ENCODE measurements at places on chromosomes 3 and 15. TPM values are rescaled to one million over a fixed set of nuclear protein-coding genes. Genes with fewer than 3 reads are reported as not detected.
A peak's percentile ranks its signal among the peaks of the same experiment; 100 is the strongest.

DNA sequence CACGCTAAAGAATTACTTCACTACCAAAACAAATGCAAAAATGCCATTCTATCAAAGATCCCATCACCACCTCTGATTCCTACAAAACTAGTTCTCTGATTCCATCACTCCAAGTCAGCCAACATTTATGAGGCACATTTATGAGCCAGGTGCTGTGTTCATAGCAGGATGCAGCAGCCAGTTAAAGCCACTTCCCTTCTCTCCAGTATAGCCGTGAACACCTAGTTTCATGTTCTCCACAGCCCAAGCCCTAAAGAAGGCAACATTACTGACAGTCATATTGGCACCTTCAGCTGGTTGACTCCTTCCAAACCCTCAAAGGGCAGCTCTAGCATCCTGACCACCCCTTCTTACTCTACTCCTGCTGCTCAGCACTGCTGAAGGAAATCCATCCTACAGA is 36.4 kb downstream of the RYK start:
- DNase-seq: no peak

DNA sequence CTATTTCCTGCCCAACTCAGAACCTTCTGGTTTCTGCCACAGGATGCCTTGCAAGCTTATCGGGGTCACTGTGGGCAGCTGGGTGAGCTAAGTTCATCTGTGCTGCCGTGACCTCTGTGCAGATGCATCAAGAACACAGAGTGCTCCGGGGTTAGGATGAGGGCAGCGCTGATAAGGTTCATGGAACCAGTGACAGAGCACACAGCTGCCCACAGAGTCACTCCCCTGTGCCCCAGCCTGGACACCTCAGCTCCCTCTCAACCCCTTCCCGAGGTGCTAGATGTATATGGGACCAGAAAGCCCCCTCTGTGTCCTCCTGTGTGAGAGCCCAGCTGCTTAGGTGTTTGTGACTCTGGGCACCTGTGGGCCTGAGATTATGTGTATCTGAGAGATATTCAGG is 15.8 kb upstream of the ALAS1 start:
- no peak for DNase-seq

DNA sequence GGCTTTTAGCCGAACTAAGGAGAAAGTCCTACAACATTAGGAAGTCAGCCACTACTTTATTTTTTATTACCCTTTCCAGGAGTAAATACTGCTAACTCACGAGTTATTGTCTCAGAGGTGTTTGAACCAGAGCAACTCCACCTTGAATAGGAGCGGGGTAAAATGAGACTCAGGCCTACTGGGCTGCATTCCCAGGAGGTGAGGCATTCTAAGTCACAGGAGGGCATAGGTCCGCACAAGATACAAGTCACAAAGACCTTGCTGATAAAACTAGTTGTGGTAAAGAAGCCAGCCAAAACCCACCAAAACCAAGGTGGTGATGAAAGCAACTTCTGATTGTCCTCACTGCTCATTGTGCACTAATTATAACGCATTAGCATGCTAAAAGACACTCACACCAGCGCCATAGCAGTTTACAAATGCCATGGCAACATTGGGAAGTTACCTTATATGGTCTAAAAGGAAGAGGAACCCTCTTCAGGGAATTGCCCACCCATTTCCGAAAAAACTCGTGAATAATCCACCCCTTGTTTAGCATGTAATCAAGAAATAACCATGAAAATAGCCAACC is 555.9 kb downstream of the IGSF11 start:
- DNase-seq: no peak

- no peak for DNase-seq
Observed at GRCh38 chr3:125662675-125663074, 67.4 kb upstream of the OSBPL11 start.

The CNTN3 gene
- 1.2 TPM for total RNA-seq

- DNase-seq: no peak
Observed at GRCh38 chr15:38512901-38513300, 51.7 kb downstream of the RASGRP1 start.

GRCh38 chr15:85168642-85169173 is 187.1 kb downstream of the PDE8A start:
- no peak for DNase-seq

The CPNE9 gene
- total RNA-seq: 0.16 TPM

The ANKRD63 gene
- total RNA-seq: not detected

- no peak for DNase-seq
Observed at GRCh38 chr3:54858093-54858785, 69.6 kb downstream of the LRTM1 start.

The DAPK2 gene
- 39.0 TPM for total RNA-seq

- DNase-seq: no peak
Observed at GRCh38 chr3:74636981-74637380, 22.5 kb upstream of the CNTN3 start.

The GHSR gene
- total RNA-seq: not detected

DNA sequence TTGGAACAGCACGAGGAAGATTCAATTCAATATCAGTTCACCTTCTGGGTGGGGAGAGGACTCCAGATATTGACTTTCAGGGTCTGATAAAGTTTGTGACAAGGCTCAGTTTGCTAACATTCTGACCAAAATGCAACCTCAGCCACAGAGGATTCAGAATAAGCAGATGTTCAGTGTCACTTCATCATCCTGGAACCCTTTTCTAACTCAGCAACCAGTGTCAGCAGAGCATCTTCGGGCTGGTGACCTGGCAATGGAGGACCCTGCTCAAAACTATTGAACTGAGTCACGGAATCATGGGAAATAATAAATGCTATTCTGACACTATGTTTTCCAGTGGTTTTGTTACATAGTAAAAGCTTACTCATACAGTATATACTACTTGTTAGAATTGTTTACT is 433.4 kb upstream of the CFAP20DC start:
- DNase-seq: no peak

The SLC15A2 gene
- total RNA-seq: 4.6 TPM

DNA sequence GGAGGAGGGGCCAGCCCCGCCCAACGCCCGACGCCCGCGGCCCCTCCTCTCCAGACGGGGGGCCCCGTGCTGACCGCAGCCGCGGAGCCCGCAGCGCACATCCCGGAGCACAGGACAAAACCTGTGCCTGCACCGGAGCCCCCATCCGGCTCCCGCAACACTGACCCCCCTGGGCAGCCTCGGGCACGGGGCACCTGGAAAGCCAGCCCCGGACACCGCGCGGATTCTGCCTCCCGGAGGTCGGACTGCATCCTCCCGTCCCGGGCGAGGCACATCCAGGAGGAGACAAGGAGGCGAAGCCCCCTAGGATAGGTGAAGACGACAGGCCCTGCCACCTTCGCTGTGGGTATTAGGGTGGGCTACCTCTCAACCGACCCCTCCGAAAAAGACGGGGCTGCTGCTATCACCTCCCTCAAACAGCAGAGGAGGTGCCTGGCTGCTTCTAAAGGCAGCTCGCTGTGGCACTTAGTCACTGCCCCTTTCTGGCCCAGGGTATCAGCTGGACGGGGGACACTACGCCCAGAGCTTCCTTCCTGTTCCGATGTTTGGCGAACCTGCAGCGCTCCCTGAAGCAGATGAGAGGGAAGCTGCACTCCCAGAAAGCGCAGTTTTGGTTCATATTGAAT is 10.6 kb downstream of the XXYLT1 start:
- DNase-seq: no peak

GRCh38 chr15:95417761-95418160 is 912.7 kb upstream of the NR2F2 start:
- no peak for DNase-seq

GRCh38 chr3:52836986-52837385 is 2.2 kb upstream of the MUSTN1 start:
- no peak for DNase-seq

The CPLX3 gene
- 1.2 TPM for total RNA-seq

DNA sequence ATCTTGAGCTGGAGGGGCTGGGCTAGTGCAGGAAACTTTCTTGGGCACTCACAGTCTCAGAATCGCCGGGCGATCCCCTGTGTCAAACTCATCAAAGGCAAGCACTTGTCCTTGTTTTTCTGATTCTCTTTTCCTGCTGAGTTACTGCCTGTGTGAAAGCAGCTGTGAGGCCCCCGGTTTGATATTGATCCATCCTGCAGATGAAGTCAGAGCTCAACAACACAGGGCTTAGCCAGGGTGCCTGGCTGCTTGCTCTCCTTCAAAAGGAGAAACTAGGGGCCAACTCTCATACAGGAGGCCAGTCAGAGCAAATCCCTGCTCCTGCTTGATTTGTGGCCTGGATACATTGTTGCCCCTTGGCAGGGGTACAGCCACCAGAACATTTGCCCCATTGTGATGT is 22.9 kb downstream of the CLSTN2 start:
- no peak for DNase-seq

The ADAMTS17 gene
- total RNA-seq: 0.99 TPM

GRCh38 chr15:56150204-56150603 is 93.5 kb downstream of the RFX7 start:
- no peak for DNase-seq

The HCN4 gene
- 21.9 TPM for total RNA-seq

DNA sequence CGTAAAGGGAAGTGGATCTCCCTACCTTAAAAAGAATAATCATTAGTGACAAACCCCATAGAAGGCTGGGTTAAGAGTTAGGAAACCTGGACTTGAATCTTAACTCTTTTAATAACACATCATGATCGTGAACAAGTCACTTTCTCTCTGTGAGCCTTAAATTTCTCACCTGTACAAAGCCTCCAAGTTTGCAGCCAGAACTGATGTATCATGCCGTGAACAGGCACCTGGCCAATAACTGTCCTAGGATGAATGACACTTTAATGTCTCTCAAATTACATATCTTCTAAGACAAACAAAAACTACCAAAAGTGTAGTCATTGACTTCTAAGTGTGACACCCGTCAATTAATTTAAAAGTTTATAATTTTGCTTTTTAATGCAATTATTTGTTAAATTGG is 3.9 kb downstream of the UPK1B start:
- no peak for DNase-seq

GRCh38 chr15:73753250-73754130 is at the start of gene INSYN1:
Gene INSYN1, minus strand, starts transcription at chr15:73753351. Its CDS starts 2,221 bp downstream, at chr15:73751130.
- peak; percentile 75 for DNase-seq

DNA sequence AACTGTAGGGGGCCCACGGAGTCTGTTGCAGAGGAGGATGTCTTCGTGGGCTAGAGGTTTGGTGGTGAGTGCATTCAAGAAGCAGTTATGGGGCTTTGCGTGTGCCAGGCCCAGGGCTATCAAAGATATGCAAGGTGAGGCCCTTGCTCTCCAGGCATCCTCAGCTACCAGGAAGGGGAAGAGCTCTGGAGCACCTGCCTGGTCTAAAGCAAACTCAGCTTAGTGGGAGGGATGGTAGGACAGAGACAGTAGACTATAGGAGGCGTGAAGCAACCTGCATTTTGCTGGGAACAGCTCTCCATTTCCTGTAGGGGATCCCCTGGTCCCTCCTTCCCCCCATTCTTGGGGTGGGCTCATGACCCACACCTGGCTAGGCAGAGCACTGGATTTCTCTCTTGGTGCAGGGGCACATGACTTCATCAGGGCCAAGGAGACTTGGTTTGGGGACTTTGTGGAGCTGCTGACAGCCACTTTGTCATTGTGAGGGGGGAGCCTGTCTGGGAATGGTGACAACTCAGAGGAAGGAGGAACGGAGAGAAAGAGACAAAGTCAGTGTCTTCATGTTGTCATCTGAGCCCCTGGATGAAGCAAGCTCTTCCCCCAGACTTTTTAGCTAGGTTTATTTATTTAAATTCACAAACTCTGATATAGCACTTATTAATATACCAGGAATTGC is 8.6 kb upstream of the EEFSEC start:
- no peak for DNase-seq

GRCh38 chr15:93088200-93088980 is 621 bp downstream of the RGMA start:
- DNase-seq: peak; percentile 45

- no peak for DNase-seq
Observed at GRCh38 chr3:189344996-189345395, 173.2 kb downstream of the TPRG1 start.

GRCh38 chr3:127114337-127115070 is 78.4 kb upstream of the PRR23E start:
- DNase-seq: no peak

All from left ventricle myocardium inferior (tissue), 1 donor.